GM23338 (cell line): ENCODE measurements at places on chromosomes 11 and 22.

DNA sequence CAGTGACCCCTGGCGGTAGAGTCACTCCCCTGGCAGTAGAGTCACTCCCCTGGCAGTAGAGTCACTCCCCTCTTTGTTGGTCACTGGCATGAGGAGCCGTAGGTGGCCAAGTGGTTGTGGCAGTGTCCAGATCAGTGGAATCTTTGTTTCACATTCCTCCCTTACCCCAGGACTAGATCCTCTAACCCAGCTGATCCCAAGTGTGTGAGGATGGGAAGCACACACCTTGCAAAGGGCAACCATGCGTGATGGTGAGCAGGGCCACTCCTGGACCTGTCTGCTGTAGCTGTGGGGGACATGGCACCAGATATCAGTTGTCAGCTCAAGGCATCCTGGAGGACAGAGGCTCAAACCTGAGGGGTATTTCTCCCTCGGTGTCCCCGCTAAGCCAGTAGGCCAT, 37.8 kb downstream of the OSBP2 start:
- peak; percentile 41 for DNase-seq

GRCh38 chr11:126655807-126656128, 300.3 kb downstream of the ST3GAL4 start:
- DNase-seq = no peak

DNA sequence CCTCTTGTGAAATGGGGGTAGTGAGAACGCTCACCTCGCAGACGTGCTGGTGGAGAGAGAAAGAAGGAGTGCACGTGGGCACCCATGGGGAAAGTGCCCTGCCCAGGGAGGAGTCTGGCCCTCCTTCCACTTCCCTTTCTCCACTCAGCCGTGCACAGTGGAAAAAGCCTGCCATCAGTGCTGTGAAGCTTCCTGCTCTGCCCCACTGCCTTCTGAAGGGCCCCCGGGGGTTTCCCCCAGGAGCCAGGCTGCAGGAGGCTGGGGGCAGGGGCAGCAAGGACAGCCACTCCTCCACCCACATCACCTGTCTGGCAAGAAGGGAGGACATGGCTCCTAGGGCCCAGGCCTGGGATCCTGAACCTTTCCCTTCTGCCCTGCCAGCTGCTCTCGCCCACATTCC, 7.6 kb downstream of the TP53I11 start:
- DNase-seq = no peak

DNA sequence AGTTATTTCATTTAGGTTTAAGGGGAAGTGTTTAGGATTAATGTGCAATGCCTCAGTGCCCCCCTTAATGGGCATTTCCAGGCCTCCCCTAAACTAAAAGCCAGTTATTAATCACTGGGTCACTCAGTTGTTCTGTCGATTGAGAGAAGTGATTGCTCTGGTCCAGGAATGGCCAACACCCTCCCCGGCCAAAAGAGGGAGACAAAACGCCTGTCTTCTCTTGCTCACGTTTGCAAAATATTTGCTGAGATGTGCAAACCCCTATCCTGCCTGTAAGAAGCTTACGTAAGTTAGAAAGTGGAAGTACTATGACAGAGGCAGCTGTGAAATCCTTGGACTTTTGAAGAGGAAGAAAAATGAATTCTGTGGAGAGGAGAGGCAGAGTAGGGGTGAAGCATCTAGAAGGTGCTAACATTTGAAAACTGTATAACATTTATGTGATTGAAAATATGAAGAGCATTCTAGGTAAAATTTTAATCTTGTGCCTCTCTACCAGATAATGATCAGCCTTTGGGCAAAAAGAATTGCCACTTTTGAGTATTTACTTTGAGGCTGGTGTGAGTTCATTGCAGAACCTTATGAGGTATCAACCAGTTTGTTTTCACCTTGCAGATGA, 37.7 kb downstream of the NTM start:
- DNase-seq = peak; percentile 71

- no peak for DNase-seq
These were observed 27.5 kb downstream of the MAML2 start for GRCh38 chr11:96315476-96315875.

- DNase-seq = no peak
These were observed 72.1 kb upstream of the SLC22A12 start for GRCh38 chr11:64518928-64519327.
